ENCODE measurements at places on chromosomes 16 and 17. TPM values are rescaled to one million over a fixed set of nuclear protein-coding genes. Genes with fewer than 3 reads are reported as not detected.

GRCh38 chr17:44971776-44972483, 3.8 kb upstream of the C1QL1 start:
- peak; percentile 88 for ATAC-seq

The METTL16 gene
- total RNA-seq = 49.9 TPM

The RAD51C gene
- 75.3 TPM for total RNA-seq

- no peak for ATAC-seq
Observed at GRCh38 chr16:47995354-47995753, 160.4 kb downstream of the ABCC12 start.

The SNAI3 gene
- total RNA-seq = 6.7 TPM

- no peak for ATAC-seq
Observed at GRCh38 chr16:19751478-19752385, 33.7 kb downstream of the IQCK start.

DNA sequence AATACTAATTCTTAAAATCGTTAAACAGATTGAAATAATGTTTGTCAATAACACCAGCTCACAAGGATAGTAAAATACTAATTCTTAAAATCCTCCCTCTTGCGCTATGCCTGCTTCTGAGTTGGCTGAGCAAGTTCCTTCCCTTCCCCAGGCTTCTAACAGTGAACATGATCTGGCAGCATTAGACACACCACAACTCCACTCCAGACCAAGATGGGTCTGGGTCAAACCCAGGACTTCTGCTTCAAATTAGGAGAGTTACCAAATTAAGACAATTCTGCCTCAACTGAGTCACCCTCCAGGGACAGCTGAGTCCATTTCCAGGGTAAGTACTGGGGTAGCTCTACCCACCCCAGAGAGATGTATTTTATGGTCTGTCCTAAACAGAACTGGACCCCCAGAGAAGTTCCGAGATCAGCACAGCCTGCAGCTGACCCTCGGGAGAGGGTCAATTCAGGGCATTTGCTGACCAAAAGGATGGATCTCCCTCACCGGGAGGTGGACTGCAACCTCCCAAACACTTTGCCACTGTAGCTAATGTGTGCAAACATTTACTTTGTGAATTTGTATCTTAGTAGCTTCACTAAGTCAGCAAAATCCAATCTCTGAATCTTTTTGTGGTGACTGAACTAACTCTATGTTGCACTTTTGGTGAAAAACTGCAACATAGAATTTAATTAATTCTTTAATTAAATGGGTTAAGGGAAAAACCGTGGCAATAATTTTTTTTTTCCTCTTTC, 48.8 kb downstream of the ADCY9 start:
- ATAC-seq = no peak

DNA sequence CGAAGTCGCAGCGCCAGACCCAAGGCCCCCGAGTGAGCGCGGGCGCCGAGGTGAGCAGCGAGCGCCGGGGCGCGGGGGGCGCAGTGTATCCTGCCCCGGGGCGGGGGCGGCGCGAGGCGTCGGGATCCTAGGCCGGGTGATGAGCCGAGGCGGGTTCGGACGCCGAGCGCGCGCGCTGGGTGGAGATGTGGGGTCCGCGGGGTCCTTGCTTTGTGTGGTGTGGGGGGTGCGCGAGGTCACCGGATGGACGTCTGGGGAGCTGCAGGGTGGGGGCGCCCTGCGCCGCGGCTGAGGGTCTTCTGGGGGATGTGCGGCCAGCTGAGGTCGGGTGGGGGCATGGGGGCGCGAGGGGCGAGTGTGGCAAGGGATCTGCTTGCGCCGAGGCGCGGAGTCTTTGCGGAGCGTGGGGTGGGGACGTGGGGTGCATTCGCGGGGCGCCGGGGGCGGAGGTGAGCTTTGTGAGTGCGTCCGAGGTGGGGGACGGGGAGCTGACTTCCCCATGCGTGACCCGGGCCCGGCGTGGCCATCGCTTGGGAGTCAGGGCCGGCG, 560 bp downstream of the RAI1 start:
- peak; percentile 41 for ATAC-seq

DNA sequence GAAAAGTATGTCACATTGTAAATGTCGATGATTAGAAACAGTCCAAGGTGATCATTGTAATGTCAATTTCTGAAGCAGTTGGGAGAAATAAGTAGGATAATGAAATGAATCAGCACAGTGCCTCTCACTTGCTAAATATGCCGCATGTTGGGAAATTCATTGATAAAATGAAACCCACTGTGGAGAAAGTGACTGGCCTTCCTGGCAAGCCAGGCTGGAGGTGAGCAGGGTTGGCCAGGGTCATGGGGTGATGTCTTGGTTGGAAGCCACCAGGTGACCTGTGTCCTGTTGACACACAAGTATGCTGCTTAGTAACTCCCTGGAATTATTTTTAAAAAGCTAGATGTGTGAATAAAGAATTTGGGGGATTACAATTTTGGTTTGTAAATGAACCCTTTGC, 14.9 kb upstream of the WNT9B start:
- no peak for ATAC-seq

The AIPL1 gene
- not detected for total RNA-seq

- ATAC-seq = no peak
Observed at GRCh38 chr17:5819396-5819795, 235.1 kb upstream of the NLRP1 start.

- no peak for ATAC-seq
Observed at GRCh38 chr17:43135454-43135819, 10.3 kb upstream of the BRCA1 start.

DNA sequence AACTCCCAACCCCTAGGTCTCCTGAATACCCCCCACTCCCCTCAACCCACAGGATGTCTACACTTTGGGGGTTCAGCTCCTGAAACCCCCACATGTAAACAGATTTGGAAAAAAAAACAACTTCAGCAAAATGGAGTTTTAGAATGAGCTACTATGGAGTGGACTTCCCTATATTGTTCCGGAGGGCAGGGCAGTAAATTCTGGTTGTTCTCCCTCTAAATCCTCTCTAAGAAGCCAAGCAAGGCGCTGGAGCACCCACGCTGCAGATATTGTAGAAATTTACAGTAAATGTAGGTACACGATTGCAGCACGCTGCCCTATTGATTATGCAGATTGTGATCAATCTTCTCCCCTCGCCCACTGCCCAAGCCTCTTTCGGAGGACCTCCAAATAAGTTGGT, 8.5 kb upstream of the ZFHX3 start:
- ATAC-seq = no peak

The SLC22A31 gene
- total RNA-seq = 0.65 TPM

GRCh38 chr17:28763137-28763799, 19.5 kb downstream of the TRAF4 start:
- peak; percentile 88 for ATAC-seq

DNA sequence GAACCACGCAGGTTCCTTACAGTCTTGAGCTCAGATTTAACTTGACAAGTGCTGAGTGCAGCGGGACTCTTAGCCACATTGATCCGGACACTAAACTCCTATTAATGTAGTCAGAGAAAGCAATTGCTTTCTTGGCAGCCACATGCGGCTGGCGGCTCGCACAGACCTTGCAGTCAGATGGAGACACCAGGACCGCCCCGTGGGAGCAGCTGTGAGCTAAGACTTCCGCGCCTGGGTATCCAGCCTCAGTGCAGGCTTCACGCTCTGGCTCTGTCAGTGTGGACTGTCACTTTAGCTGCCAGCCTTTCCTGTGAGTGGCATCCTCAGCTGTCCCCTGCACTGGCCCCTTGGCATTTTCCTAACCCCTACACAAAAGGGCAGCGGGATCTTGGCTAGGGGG, 80.9 kb upstream of the NLRP1 start:
- ATAC-seq = no peak

Measured in activated T-helper 17 cell treated with anti-CD3 and anti-CD28 coated beads, Interleukin-2, amount 50 U/mL, for 72 hours (primary cell).